ENCODE measurements at places on chromosomes 16 and 17.

DNA sequence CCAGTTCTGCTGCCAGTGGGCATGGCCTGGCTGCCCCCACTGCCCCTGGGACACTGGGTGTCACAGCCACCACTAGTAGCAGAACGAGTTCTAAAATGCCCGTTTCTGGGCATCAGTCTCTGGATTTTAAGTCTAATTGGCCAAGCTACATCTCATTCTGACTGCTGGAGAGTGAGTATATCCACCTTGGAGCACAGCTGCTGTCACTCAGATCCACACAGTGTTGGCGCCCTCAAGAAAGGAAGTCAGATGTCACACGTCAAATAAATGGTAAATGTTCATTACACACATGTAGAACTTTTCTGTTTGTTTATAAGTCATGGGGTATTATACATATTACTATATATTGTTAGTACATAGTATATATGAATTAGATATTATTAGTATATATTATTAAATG lies 19.4 kb downstream of the GNGT2 start:
- no peak for DNase-seq

DNA sequence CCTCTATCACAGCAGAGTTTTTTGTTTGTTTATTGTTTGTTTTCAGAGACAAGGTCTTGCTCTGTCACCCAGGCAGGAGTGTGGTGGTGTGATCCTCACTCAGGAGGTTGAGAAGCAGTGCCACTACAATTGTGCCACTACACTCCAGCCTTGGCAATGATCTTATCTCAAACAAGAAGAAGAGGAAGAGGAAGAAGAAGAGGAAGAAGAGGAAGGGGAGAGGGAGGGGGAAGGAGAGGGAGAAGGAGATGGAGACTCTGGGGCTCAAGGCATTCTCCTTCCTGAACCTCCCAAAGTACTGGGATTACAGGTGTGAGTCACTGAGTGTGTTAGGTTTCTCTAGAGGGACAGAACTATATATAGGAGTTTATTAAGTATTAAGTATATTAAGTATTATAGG lies 17.1 kb upstream of the C17orf58 start:
- DNase-seq: no peak

- peak; percentile 95 for DNase-seq
These were observed 23.5 kb upstream of the FOXK2 start for GRCh38 chr17:82495844-82496528.

GRCh38 chr16:86516623-86517003 lies 6.3 kb downstream of the FOXF1 start:
- no peak for DNase-seq

GRCh38 chr17:74324521-74324920 lies 1.5 kb upstream of the KIF19 start:
- no peak for DNase-seq

GRCh38 chr16:72172105-72173034 lies at the start of gene PMFBP1:
Gene PMFBP1 (minus strand): TSS chr16:72172155. CDS start chr16:72171208, 947 bp downstream.
- peak; percentile 45 for DNase-seq

- DNase-seq: no peak
These were observed 25.4 kb upstream of the WSB1 start for GRCh38 chr17:27268394-27269085.

GRCh38 chr17:28925912-28926365 lies 23.1 kb upstream of the DHRS13 start:
- DNase-seq: peak; percentile 88

- no peak for DNase-seq
These were observed 19.5 kb downstream of the MPHOSPH6 start for GRCh38 chr16:82150549-82150948.

DNA sequence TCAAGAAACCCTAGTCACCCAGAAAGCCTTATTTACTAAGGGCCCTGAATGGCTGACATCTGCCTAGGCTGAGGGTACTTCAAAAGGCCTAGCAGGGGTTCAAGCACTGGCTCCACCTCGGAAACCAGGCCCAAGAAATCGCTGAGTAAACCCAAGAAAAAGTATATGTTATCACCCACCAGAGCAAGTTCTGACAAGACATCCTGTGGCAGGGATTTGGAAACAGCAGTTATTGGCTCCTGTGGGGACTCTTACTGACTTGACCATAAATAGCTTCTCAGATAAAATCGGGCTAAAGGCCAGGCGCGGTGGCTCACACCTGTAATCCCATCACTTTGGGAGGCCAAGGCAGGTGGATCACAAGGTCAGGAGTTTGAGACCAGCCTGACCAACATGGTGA lies 12.2 kb downstream of the ATP6V0D1 start:
- DNase-seq: peak; percentile 53

DNA sequence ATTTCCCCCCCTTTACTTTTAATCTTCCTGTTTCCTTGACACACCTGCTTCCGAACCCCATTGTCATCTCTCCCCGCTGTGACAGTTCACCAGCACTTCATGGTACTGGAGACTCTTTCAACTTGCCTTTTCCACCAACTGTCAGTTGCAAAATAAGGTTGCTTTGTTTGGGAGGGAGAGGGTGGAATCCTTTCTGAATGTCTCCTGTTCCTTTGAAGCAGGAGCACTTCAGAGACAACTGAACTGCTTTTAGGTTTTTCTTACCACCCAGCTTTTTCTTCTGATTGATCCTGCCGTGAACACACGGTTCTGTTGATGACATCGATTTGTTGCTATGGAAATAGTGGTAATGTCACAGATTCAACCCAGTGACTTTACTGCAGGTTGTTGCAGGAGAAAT lies 42.0 kb downstream of the RPA1 start:
- no peak for DNase-seq

GRCh38 chr16:19697756-19698318 lies 20.2 kb downstream of the KNOP1 start:
- DNase-seq: no peak

DNA sequence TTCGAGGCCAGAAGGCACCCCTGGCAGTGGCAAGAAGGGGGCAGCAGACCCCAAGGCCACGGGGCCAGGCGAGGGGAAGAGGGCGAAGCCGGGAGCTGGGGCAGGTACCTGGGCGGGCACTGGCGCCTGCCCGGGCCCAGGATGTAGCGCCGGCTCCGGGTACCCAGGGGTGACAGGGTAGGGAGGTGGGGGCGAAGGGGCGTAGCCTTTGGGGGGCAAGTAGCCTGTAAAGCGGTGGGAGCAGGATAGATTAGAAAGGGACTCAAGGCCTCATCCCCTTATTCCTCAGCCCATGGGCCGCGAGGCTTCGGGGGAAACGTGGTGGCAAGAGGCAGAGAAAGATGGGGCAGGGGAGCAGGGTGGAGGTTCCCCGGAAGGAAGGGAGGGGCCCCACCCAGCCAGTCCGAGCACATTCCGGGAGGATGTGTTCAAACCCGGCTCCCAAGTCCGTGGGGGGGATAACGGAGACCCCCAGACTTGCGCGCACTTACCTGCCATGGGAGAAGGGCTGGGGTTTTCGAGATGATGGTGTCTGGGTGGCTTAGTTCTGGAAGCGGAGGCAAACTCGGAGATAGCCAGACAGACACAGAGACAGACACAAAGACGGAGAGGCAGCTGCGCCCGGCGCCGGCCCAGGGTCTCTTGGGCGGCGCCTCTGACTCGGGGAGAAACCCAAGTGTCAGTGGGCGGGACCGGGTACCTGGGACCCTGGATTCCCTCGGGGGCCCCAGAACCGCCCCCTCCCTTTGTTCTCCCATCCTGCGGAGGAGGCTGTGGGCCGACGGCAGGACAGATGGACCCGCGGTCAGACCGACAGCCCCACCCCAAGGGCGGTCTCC lies 493 bp downstream of the PLSCR3 start:
- DNase-seq: peak; percentile 33

DNA sequence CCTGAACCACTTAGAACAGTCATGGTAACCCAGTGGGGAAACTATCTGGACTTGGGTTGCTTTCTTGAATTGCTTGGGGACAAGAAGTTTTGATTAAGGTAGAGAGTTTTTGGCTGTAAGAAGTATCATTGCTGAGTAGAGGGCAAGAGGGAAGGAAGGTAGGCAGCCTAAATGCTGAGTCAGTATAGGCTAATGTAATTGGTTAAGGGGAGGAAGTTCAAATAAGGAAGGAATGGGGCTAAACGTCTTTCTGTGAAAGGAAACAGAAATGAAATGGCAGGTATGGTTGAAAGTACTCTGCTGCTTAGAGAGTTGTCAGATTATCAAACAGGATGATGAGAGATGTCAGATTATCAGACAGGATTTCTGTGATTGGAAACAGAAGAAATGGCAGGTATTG lies 20.3 kb downstream of the KPNB1 start:
- no peak for DNase-seq

- DNase-seq: no peak
These were observed 39.7 kb upstream of the NGFR start for GRCh38 chr17:49455272-49455861.

DNA sequence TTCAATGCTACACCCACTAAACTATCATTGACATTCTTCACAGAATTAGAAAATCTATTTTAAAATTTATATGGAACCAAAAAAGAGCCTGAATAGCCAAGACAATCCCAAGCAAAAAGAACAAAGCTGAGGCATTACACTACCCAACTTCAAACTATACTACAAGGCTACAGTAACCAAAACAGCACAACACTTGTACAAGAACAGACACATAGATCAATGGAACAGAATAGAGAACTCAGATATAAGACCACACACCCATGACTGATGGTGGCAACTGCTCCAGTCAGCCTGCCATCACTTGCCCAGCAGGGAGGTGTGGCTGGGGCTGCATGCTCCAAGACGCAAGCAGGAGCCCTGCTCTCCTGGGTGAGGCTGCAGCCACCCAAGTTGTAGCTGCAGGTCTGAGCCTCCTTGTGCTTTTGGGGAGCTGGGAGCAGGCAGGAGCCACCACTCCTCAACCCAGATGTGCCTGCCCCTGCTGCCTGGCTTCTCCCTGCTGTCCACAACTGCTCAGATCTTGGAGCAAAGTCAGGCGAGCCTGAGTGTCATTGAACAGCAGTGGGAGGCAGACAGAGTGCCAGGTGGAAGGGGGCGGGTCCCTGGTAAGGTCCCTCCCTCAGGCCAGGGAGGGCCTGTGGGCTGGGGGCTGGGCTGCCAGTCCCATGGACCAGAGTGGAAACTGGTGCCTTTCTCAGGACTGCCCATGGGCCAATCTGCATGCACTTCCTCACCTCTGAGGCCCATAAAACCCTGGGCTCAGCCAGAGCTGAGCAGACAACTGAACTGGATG lies 24.7 kb downstream of the SSH2 start:
- no peak for DNase-seq
